ENCODE measurements at places on chromosomes 12 and 14. TPM values are rescaled to one million over a fixed set of nuclear protein-coding genes. Genes with fewer than 3 reads are reported as not detected.

DNA sequence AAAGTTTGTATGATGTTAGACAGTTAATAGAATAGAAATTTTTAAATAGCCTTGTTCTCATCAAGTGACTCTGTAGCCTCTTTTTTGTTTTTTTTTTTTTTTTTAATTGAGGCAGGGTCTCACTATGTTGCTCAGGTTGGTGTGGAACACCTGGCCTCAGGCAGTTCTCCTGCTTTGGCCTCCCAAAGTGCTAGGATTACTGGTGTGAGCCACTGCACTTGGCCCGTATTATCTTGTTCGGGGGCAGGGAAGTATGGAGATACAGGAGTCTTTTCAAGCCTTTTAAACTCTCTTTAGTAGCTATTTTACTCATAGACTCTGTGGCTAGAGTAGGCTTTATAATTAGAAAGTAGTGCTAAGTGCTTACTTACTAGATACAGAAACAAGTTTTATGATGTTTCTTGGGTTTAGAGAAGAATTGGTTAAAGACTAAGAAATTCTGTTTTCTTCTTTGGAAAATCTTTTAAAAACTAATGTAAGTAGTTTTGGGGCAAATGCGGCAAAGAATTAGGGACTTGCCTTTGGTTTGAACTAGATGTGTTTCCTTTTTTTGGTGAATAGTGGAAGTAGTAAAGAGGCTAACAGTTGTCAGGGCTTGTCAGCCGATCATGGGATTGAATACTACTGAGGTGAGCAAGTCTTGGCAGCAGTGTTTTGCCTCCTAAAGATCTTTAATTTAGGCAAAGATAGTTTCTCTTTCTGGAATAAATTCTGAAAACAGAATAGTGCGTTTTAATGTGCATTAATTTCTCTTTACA, 31.3 kb downstream of the FBXO34 start:
- no peak overlapping the region for H3K4me3 ChIP-seq
- peak overlapping the region; percentile 48 for H3K27ac ChIP-seq
- peaks cover 3% of the 10 kb centered on the region for H3K4me1 ChIP-seq
- no peak for DNase-seq
- H3K27me3 ChIP-seq = no peaks in the 10 kb centered on the region

- no peak for DNase-seq
- H3K27me3 ChIP-seq = no peaks in the 10 kb centered on the region
- H3K27ac ChIP-seq = no peak overlapping the region
- H3K4me1 ChIP-seq = no peaks in the 10 kb centered on the region
- no peaks in the 10 kb centered on the region for H3K36me3 ChIP-seq
Observed at GRCh38 chr14:24876996-24877395, 173.0 kb downstream of the STXBP6 start.

Gene PZP
- total RNA-seq = 0.79 TPM

GRCh38 chr12:96242597-96242996, 48.4 kb downstream of the ELK3 start:
- no peak overlapping the region for H3K4me3 ChIP-seq
- no peaks in the 10 kb centered on the region for H3K27me3 ChIP-seq
- peaks cover 8% of the 10 kb centered on the region for H3K4me1 ChIP-seq
- no peaks in the 10 kb centered on the region for H3K36me3 ChIP-seq
- no peak for DNase-seq

Gene GDF3
- total RNA-seq = not detected

Gene CLEC12A
- total RNA-seq = 0.41 TPM

Gene DNAH10
- 3.9 TPM for total RNA-seq
